ENCODE measurements at places on chromosomes 1 and 21.
A peak's percentile ranks its signal among the peaks of the same experiment; 100 is the strongest.

- DNase-seq, result no peak
These were observed 11.2 kb downstream of the PRMT2 start for GRCh38 chr21:46646541-46647154.

DNA sequence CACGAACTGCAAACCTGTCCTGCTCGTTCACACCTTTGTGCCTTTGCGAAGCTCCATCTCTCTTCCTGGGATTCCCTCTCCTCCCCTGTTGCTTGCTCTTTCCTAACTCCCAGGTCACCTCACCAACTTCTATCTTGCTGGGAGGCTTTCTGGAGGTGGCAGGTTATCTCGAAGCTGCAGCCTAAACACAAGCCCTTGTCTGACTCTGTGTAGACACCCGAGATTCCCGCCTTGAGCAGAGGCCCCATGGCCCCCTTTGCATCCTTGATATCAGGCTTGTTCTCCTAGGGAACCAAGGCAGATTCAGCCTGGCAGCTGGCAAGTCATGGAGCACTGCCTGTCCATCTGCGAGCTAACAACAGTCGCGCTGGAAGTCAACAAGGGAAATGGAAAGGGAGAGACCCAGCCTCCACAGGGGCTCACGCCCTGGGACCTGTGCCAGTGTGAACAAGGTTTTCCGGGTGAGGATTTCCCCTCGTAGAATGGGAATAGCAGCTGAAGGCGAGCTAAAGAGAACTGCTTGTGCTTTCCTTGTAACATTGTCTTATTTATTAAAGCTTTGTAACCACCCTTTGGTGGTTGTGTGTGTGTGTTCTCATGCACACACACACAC is 109.5 kb upstream of the JUN start:
- no peak for DNase-seq

GRCh38 chr1:81493102-81493869 is 307.4 kb upstream of the ADGRL2 start:
- DNase-seq, result no peak

- no peak for DNase-seq
These were observed 155.0 kb downstream of the TOMM20 start for GRCh38 chr1:234973426-234974250.

DNA sequence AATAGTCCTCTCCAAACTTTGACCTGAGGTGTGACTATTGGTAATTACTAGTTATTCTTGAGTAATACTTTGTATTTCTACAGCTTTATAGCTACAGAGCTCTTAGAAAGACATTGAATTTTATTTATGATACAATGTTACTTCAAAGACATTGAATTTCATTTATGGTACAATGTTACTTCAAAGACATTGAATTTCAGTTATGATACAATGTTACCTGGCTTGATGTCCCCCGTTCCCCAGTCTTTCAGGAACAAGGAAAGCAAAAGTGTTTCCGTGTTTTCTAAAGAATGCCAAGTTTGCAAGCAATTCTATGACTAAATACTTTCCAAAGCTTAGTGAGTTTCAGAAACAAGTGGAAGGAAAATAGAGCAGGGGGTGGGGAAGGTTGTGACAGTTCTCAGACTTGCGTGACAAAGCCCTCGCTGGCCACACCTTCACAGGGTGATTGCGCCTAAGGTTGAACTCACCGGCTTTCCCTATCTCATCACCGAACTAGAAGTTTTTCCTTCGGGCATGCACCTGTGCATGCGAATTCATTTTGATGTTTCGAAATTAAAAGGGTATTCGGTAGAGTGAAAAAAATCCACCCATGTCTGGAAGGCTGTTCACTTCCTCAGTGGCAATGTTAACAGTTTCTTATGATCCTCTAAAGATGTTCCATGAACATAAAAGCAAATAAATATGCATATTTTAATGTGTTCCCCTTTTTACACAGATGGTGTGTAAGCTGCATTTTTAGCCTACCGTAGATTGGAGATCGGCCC is 909 bp upstream of the PAXBP1 start:
- DNase-seq, result peak; percentile 19

Data from effector CD4-positive, alpha-beta T cell (primary cell).